Stimulated activated CD4-positive, alpha-beta T cell treated with anti-CD3 and anti-CD28 coated beads, Interleukin-12 subunit alpha, Interleukin-12 subunit beta, amount 100 ng/mL, for 48 hours (primary cell): ENCODE measurements at places on chromosomes 7 and 10.

- DNase-seq = no peak
These were observed 291.4 kb downstream of the TNS3 start for GRCh38 chr7:47290466-47290865.

GRCh38 chr10:71648933-71649320, 70.7 kb downstream of the C10orf105 start:
- DNase-seq = no peak

GRCh38 chr10:62594093-62594520, 210.4 kb upstream of the ADO start:
- no peak for DNase-seq

DNA sequence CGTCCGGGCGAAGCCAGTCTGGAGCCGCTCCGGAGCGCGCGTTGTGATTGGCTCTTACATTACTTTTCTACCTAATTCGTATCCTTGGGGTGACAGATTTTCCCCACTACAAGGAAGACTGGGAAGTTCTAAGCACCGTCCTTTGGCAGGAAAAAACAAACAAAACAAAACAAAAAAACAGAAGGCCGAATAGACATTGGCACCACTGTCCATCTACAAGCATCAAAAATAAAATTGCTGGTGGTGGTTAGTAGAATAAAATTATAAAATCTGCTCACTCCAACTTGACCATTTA, 651 bp upstream of the SKAP2 start:
- DNase-seq = no peak

GRCh38 chr10:66258693-66259092, 667.1 kb upstream of the LRRTM3 start:
- DNase-seq = no peak
